Renal pelvis (tissue), 12 donors: ENCODE measurements at places on chromosomes 1 and 21.

DNA sequence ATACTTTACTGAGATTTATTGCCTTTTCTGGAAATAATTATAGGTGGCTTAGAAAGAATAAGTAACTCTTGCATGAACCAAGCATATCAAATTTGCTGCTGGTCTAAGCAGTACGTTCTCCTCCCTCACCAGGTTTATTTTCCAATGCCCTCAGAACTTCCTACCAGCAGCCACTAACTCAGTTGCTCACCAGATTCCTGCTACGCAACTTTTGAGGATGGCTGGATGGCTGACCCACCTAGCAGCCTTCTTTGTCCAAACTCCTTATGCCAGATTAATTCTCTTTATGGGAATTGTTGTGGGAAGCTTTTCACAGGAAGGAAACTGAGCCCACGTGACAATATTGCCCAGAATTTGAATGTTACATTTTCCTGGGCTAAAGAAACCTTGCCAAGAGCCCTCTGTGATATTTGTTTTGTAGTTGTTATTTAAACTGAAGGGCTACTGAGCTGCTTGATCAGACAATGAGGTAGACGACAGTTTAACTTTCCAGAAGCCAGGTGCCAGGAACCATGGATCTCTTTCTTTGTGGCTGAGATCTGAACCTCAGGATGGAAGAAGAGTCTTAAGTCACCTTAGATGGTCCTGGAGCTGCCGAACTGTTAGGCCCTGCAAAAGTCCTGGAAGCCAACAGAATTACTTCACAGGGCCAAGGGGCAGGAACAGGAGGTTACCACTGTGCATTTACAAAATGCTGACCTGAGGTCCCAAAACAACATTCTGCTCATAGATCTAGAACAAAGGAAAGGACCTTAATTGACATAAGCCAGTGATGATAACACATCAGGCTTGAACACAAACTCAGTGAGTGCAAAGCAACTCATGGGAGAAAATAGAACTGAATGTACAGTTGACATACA is 85.5 kb upstream of the ATP1A1 start:
- no peak for DNase-seq

- DNase-seq = no peak
Observed at GRCh38 chr1:46708121-46708520, 10.8 kb downstream of the EFCAB14 start.

DNA sequence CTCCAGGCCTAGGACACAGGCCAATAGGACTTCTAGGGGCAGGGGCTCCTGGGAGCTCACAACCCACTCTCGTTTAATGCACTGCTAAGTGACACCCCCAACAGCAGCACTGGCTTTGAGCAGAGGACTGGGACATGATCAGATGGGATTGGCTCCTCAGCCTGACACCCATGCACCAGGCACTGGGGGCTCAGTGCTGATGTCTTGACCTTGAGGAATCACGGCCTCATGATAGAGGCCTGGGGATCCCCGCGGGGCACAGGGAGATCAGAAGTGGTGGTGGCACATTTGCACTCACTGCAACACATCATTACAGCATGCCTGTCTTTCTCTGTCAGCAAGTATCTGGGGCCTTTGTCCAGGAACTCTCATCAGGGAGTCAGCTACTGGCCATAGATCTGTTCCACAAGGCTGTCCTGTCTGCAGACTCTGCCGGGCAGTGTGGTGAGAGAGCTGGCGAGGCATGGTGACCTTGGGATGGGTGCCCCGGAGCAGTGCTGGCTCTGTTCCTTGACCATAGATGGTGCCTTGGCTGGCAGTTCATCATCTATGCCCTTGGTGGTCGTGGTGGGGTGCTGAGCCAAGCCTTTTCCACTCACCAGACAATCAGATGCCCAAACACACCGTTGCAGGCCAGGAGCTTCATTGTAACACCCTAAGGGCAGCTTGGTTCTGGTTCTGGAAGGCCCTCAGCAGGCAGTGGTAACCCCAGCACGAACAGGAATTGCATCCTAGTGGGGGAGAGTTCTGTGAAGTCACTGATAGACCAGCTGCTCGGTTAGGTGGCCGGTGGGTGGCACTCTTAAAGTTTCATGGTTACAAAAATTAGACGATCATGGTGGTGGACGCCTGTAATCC is 22.2 kb upstream of the PARP1 start:
- no peak for DNase-seq

DNA sequence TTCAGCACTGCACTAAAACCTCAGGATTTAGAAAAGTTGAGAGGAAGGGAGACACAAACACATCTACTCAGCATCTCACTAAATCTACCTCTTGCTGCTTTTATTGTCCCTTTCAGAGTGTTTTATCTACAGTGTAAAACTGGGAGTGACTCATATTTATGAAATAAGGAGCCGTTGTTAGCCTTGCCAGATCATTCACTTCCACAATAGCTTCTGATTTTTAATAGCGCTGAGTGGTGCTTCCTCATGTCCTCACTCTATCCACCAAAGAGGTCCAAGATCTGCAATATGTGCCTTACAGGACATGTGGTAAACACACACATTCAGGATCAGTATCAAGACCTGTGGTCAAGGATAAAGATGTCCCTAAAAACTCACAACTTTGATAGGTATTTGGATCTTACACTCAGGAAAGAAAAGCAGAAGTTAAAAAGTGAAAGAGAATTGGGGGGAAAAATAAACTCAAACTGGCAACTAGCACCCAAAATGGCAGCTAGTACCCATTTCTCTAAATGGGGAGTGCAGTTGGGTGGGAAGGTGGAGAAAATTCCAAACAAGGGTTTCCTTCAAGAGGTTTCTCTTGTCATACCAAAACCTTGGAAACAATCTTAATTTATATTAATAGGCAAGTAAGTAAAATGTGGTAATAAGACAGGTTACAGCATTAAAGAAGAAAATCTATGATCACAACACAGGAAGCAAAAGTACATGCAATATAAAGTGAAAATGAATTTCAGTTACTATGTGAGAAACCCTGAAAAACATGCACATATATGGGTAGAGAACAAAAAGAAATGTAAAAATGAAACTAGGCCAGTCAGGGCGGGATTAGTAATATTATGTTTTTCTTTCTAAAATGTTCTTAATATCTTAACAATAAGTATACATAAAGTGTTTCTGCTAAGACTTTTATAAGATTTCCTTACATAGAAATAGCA is 15.9 kb downstream of the DUSP10 start:
- no peak for DNase-seq

GRCh38 chr1:94160811-94161210 is 39.9 kb upstream of the ABCA4 start:
- DNase-seq = no peak

- peak; percentile 76 for DNase-seq
Observed at GRCh38 chr21:33266050-33266788, at the start of gene IL10RB. TSS of gene IL10RB (plus strand) at chr21:33266367. CDS start at chr21:33266466, 99 bp downstream.

DNA sequence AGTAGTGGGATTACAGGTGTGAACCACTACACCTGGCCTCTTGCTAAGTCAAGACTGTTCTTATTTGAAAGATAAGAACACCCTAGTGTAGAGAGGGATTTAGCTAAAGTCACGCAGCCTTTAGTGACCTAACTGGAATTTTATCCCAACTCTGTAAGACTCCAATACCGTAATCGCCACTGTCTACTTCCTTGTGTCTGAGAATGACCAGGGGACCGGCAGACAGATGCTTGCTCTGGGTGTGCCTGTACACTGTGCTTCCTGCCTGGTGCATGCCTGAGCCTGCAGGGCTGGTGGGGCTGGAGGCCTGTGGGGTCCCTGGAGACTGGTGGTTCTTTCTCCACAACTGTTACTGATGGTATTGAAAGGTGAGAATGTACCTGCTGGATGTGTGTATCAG is 15.3 kb downstream of the MFSD2A start:
- DNase-seq = no peak

DNA sequence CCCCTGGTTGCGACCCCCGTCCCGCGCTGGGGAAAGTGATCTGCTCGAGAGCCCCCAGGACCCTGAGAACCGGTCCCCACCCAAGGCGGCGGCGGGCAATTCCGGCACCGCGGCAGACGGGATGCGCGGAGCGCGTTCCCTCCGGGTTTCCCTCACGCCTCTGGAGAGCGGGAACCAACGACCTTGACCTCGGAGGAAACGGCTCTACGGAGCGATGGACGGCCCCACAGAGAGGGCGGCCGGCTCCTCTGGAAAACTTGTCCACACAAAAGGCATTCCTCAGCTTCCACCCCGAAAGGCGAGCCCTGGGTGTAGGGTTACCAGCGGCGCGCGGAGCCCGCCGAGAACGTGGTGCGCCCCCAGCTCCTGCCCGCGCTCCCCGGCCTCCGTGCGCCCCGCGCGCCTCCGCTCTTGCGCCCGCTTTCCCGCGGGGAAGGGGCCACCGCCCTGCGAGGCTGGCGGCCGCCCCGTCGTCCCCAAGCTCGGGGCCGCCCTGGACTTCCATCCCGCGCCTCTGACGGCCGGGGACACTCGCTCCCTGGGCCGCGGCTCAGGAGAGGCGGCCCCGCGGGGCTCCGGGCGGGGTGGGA is 391 bp upstream of the KIAA1614 start:
- peak; percentile 50 for DNase-seq

- no peak for DNase-seq
Observed at GRCh38 chr21:36245115-36245514, 74.9 kb upstream of the MORC3 start.

DNA sequence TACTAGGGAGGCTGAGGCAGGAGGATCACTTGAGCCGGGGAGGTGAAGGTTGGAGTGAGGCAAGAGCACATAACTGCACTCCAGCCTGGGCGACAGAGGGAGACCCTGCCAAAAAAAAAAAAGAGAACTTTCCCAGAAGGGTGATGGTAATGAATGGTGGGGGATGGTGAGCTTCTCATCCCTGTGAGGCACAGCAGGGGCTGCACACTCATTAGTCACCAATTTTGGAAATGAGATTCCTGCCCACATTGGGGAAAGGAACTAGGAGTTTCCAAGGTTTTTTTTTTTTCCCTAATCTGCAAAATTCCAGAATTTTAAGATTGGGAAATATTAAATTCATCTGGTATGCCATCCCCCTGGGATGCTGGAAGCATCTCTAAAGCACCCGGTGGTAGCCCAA is 50.2 kb upstream of the SSBP3 start:
- DNase-seq = no peak

DNA sequence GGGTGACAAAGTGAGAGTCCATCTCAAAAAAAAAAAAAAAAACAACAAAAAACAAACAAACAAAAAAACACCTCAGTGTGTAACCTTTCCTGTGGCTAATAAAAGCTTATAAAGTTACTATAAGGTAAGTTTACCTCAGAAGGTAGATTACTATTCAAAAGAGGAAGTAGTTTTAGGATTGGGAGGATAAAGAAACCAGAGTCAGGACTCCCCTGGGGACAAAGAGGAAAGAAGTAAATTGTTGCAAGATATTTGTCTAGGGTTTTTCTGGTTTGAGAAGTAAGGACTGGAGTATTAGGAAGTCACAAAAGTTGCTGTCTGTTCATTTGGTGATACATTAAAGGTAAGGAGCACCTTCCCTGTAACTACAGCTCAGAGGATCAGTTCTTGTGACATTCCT is 23.8 kb upstream of the CENPF start:
- no peak for DNase-seq

DNA sequence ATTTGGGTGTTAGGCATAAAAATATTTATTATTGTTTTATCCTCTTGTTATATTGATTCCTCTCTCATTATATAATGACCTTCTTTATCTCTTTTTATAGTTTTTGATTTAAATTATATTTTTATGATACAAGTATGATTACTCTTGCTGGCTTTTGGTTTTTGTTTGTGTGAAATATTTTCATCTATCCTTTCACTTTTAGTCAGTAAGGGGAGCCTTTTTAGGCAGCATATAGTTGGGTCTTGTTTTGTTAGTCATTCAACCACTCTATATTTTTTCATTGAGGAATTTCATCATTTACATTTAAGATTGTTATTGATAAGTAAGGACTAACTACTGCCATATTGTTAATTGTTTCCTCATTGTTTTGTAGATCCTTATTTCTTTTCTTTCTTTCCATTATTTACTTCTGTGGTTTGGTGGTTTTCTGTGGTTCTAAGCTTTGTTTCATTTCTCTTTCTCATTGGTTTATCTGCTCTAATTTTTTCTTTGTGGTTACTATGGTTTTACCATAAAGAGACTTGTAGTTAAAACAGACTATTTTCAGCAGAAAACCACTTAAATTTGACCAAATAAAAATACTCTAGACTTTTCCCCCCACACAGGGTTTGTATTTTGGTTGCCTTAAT is 593.1 kb downstream of the NUF2 start:
- no peak for DNase-seq

DNA sequence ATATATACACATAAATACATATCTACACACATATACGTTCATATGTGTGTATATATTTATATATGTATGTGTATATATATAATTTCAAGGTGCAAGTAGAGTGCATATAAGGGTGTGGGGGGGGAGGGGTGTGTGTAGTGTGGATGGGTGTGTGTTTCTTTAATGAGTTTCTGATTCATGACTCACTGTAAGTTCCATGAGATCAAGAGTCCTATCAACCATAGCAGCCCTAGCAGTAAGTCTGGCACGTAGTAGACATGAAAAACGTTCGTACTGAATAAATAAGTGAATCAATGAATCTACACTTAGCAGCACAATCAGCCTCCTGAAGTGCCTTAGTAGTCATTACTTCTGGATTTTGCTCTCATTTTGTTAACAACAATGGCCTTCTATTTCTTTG is 61.9 kb upstream of the KRTAP11-1 start:
- DNase-seq = no peak
